Tibial artery (tissue), 4 donors: ENCODE measurements at places on chromosomes 13 and 19.

- no peak for DNase-seq
- H3K4me3 ChIP-seq: peak overlapping the region; percentile 88
- no peaks in the 10 kb centered on the region for H3K27me3 ChIP-seq
- H3K27ac ChIP-seq: peak overlapping the region; percentile 74
These were observed 412 bp downstream of the IRS2 start for GRCh38 chr13:109785892-109786450.

DNA sequence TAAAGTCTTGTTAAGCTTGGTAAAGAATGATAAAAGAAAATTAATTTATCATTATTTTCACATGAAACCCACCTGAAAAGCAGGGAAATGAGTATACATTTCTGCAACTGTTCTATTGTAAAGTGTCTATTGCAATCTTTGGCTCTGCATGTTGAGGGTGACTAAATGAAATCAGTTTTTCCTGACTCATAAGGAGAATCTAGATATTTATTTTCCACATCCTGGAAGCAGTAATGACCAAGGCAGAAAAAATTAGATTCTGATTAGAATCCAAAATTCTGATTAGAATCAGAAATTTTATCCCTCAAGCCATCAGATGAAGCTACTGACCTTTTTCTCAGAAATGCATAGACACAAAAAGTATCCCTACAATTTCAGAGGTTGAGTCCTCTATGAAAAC lies 178.4 kb downstream of the MYO16 start:
- no peak overlapping the region for H3K4me3 ChIP-seq
- no peaks in the 10 kb centered on the region for H3K36me3 ChIP-seq
- no peak for DNase-seq
- H3K27me3 ChIP-seq: no peaks in the 10 kb centered on the region
- no peak overlapping the region for H3K27ac ChIP-seq

GRCh38 chr19:35908973-35909683 lies 1.0 kb upstream of the TYROBP start:
- no peaks in the 10 kb centered on the region for H3K27me3 ChIP-seq
- H3K36me3 ChIP-seq: no peaks in the 10 kb centered on the region
- DNase-seq: peak; percentile 76
- no peak overlapping the region for H3K4me3 ChIP-seq
- no peak overlapping the region for H3K27ac ChIP-seq

DNA sequence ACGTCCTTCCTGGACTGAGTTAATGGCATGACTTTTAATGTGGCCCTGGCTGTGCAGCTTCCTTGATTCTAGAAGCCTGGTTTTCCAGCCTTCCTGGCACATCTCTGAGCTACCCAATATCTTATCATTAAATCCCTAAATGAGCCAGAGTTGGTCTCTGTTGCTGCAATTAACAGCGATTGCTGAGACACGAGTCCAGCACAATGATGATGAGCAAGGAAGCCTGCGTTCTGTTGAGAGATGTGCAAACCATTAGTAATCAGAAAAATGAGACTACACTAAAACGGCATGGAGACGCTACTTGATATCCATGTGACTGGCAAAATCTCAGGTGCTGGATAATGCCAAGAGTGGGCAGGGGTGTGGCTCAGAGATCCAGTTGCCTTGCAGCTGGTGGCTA lies 26.2 kb downstream of the GPR42 start:
- no peak overlapping the region for H3K27ac ChIP-seq
- H3K27me3 ChIP-seq: no peaks in the 10 kb centered on the region
- H3K4me3 ChIP-seq: no peak overlapping the region
- H3K36me3 ChIP-seq: no peaks in the 10 kb centered on the region

DNA sequence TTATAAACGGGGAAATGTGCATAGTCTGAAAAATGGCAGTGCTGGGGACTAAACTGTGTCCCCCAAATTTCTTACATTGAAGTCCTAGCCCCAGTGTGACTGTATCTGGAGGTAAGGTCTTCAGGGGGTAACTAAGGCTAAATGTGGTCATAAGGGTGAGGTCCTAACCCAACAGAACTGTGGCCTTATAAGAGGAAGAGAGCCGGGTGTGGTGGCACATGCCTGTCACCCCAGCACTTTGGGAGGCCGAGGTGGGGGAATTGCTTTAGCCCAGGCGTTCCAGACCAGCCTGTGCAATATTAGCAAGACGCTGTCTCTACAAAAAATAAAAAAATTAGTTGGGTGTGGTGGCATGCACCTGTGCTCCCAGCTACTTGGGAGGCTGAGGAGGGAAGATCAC lies 17.8 kb downstream of the PROZ start:
- DNase-seq: no peak
- H3K27ac ChIP-seq: no peak overlapping the region
- no peaks in the 10 kb centered on the region for H3K4me1 ChIP-seq
- H3K4me3 ChIP-seq: no peak overlapping the region
- peaks cover 98% of the 10 kb centered on the region for H3K36me3 ChIP-seq
- H3K27me3 ChIP-seq: no peaks in the 10 kb centered on the region

DNA sequence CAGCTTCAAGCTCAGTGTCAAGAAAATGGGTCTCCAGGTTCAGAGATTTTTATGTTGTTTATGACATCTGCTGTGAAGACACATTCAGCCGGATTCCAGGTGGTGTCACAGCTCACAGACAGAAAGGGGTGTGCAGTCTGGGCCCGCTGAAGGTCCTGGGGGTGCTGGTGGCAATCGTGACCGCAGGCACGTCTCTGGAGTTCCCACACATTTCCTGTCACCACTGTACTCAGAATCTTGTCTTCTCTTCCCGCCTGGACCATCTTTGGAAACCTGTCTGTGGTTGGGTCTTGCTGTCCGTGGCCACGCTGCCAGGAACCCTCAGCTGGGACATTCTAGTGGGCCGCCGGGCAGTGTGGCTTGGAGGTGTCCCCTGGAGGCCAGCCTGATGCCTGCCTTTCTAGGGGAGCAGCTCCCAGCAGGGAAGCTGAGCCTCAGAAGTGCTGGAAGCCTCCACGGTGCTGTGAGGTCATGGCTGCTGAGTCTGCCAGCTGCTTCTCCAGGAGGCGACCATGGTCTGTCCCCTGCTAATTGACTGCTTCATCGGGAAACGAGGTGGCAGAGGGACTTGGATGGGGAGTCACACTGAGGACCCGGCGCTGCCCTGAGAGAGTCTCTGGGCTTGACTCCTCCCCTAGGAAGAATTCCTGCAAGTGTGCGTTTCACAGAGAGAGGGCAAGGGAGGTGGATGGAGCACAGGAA lies 3.7 kb downstream of the TEX29 start:
- peaks cover 6% of the 10 kb centered on the region for H3K36me3 ChIP-seq
- no peak overlapping the region for H3K27ac ChIP-seq
- peak; percentile 58 for DNase-seq
- no peak overlapping the region for H3K4me3 ChIP-seq

DNA sequence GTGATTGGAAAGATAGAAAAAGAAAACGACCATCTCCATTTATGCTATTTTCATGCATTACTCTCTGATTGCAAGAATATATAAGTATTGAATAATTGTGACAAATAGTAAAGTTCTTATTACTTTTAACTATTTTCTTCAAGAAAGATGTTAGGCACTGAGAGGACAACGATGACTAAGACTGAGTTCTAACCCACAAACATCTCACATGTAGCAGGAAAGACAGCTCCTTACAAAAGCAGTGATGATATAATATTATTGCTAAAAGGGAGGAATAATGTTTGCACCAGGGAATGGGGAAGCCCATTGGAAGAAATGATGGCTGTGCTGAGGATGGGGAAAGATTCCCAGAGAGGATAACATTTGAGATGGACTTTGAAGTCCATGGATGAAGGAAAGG lies 22.6 kb downstream of the RXFP2 start:
- peaks cover 49% of the 10 kb centered on the region for H3K4me1 ChIP-seq
- DNase-seq: no peak
- no peak overlapping the region for H3K4me3 ChIP-seq
- H3K27me3 ChIP-seq: no peaks in the 10 kb centered on the region

DNA sequence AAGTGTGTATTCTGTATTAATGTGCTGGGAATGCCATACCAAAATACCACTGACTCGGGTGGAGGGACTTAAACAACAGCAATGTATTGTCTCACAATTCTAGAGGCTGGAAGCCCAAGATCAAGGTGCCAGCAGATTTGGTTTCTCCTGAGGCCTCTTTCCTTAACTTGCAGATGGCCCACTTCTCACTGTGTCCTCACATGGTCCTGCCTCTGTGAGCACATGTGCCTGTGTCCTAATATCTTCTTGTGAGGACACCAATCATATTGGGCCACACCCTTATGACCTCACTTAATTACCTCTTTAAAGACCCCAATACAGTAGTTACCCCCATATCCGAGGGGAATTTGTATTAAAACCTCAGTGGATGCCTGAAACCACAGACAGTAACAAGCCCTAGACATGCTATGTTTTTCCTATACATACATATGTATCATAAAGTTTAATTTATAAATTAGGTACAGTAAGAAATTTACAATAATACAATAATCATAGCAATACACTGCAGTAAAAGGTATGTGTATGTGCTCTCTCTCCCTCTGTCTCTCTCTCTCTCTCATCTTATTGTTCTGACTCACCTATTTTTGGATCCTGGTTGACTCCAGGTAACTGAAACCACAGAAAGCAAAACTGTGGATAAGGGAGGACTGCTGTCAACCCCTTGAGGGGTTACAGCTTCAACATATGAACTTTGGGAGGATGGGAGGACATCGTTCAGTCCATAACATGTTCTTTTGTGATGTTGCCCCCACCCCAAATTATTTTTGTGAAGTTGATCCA lies 174.3 kb downstream of the IRS2 start:
- H3K4me1 ChIP-seq: no peaks in the 10 kb centered on the region
- H3K36me3 ChIP-seq: no peaks in the 10 kb centered on the region
- H3K27me3 ChIP-seq: no peaks in the 10 kb centered on the region
- no peak overlapping the region for H3K27ac ChIP-seq
- no peak for DNase-seq
- no peak overlapping the region for H3K4me3 ChIP-seq

GRCh38 chr13:112619730-112620631 lies 32.0 kb upstream of the TUBGCP3 start:
- no peaks in the 10 kb centered on the region for H3K4me1 ChIP-seq
- no peaks in the 10 kb centered on the region for H3K36me3 ChIP-seq
- H3K4me3 ChIP-seq: no peak overlapping the region

GRCh38 chr13:85662186-85662585 lies 137.0 kb downstream of the SLITRK6 start:
- H3K4me3 ChIP-seq: no peak overlapping the region
- DNase-seq: no peak
- H3K27me3 ChIP-seq: no peaks in the 10 kb centered on the region

- no peak overlapping the region for H3K27ac ChIP-seq
- no peaks in the 10 kb centered on the region for H3K36me3 ChIP-seq
- no peak for DNase-seq
- H3K4me1 ChIP-seq: peaks cover 4% of the 10 kb centered on the region
These were observed 531.7 kb downstream of the MYO16 start for GRCh38 chr13:109160887-109161669.

- no peak for DNase-seq
- H3K4me3 ChIP-seq: no peak overlapping the region
- H3K27me3 ChIP-seq: no peaks in the 10 kb centered on the region
- no peak overlapping the region for H3K27ac ChIP-seq
These were observed 302.8 kb downstream of the TEX29 start for GRCh38 chr13:111623208-111623607.

- H3K27ac ChIP-seq: no peak overlapping the region
- H3K4me3 ChIP-seq: no peak overlapping the region
- no peak for DNase-seq
- H3K36me3 ChIP-seq: no peaks in the 10 kb centered on the region
- no peaks in the 10 kb centered on the region for H3K27me3 ChIP-seq
- no peaks in the 10 kb centered on the region for H3K4me1 ChIP-seq
These were observed 103.7 kb downstream of the TEX29 start for GRCh38 chr13:111424134-111424533.

DNA sequence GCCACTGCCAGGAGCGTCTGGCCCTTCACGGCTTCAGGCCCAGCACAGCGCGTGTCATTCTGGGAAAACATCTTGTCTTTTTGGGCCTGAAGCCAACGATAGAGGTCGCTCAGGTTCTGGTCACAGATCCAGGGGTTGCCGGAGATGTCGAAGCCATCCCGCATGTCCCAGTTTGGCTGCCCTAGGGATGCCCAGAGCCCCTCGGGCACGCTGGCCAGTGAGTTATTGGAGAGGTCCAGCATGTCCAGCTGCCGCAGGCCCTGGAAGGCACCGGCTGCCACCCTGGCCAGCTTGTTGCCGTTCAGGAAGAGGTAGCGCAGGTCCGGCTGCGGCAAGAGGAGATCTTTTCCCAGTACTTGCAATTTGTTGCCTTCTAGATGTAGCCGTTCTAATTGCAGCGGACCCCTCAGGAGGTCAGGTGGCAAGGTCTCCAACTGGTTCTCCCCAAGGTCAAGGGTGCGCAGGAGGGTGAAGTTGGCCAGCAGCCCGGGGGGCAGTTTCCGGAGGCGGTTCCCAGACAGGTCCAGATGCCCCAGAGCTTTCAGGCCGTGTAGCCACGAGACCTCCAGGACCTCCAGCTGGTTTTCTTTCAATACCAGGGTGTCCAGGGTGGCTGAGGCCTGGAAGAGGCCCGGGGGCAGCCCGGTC lies 1.8 kb downstream of the LRG1 start:
- no peak overlapping the region for H3K27ac ChIP-seq
- no peak overlapping the region for H3K4me3 ChIP-seq
- no peaks in the 10 kb centered on the region for H3K36me3 ChIP-seq
- peaks cover 10% of the 10 kb centered on the region for H3K4me1 ChIP-seq
- no peak for DNase-seq

- no peak overlapping the region for H3K27ac ChIP-seq
- no peak for DNase-seq
- peaks cover 20% of the 10 kb centered on the region for H3K4me1 ChIP-seq
These were observed 27.7 kb upstream of the CYSLTR2 start for GRCh38 chr13:48626077-48626449.

DNA sequence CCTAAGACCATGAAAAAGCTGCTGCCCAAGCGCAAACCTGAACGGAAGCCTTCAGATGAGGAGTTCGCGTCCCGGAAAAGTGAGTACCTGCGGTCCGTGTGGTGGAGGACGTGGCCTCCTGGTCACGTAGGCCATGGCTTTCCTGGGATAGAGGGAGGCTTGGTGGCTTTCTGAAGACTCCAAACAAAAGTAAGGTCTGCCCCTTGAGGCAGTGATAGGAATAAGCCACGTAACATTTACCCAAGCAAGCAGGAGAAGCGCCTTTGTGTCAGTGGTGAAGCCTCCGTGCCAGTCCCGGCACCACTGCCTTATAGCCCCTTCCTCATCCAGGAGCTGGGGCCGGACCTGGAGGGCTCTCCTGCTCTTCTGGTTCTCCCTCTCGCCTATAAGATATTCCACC lies 34.3 kb upstream of the TEX29 start:
- peak overlapping the region; percentile 80 for H3K27ac ChIP-seq
- peaks cover 33% of the 10 kb centered on the region for H3K4me1 ChIP-seq
- DNase-seq: no peak
- peaks cover 87% of the 10 kb centered on the region for H3K36me3 ChIP-seq
- no peak overlapping the region for H3K4me3 ChIP-seq
- H3K27me3 ChIP-seq: no peaks in the 10 kb centered on the region

DNA sequence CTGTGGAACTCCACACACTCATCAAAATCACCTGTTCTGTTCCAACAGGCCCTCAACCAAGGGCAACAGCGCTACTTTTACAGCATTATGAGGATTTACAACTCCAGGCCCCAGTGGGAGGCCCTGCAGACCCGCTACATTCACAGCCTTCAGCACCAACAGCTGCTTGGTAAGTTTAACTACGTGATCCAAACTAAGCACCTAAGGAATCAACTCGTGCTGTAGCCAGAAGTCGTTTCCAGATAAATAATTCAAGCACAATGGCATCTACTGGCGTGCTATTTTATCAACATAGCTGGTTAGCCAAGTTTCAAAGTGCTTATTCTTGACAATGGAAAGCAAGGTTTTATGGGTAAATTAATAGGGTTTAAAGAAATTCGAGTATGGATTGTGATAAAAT lies 5.3 kb downstream of the FAM216B start:
- no peak overlapping the region for H3K4me3 ChIP-seq
- H3K27me3 ChIP-seq: no peaks in the 10 kb centered on the region
- no peak overlapping the region for H3K27ac ChIP-seq
- DNase-seq: no peak
